IMR-90 (cell line): ENCODE measurements at places on chromosomes 3 and 15. TPM values are rescaled to one million over a fixed set of nuclear protein-coding genes. Genes with fewer than 3 reads are reported as not detected.

The SNTN gene
- not detected in 2 replicates for total RNA-seq

The RABL3 gene
- total RNA-seq: 17.0 and 31.1 TPM in 2 replicates

The GREM1 gene
- 848 and 1,032 TPM in 2 replicates for total RNA-seq

The CFAP100 gene
- not detected in 2 replicates for total RNA-seq

The EPHB1 gene
- total RNA-seq: under 0.01 and 0.36 TPM in 2 replicates

The MITF gene
- total RNA-seq: 13.3 and 16.7 TPM in 2 replicates

The CPNE9 gene
- not detected in 2 replicates for total RNA-seq

The KIAA1143 gene
- total RNA-seq: 16.8 and 23.9 TPM in 2 replicates

The GNAT1 gene
- total RNA-seq: not detected in 2 replicates

The PPP2R3A gene
- 37.3 and 46.7 TPM in 2 replicates for total RNA-seq
